Endothelial cell of umbilical vein (primary cell): ENCODE measurements at places on chromosomes 2 and 18. TPM values are rescaled to one million over a fixed set of nuclear protein-coding genes. Genes with fewer than 3 reads are reported as not detected.
A peak's percentile ranks its signal among the peaks of the same experiment; 100 is the strongest.

DNA sequence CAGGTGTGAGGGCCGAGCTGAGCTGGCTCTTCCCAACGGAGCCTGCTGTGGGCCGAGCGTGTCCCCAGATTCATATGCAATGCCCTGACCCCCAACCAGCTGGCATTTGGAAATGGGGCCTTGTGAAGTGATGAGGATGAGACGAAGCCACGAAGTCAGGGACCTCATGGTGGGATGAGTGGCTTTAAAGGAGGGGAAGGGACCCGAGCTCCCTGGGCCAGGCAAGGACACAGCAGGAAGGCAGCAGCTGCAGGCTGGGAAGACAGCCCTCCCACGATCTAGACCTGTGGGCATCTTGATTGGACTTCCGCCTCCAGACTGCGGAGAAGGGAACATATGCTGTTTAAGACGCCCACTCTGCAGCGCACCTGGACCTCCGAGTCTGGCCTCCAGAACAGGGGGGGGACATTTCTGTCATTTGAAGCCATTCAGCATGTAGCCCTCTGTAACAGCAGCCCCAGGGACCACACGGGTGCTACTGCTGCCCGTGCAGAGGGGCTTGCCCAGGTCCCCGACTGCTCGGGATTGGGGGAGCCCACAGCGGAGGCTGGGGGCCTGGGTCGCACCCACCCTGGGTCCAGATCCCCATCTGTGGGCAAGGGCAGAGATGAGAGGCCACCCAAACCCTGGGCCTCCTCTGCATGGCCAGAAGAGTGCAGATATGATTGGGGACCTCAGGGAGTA, 27.2 kb downstream of the KIF1A start:
- no peak for DNase-seq

- peak; percentile 30 for DNase-seq
Observed at GRCh38 chr18:50356036-50356945, 18.6 kb upstream of the SKA1 start.

DNA sequence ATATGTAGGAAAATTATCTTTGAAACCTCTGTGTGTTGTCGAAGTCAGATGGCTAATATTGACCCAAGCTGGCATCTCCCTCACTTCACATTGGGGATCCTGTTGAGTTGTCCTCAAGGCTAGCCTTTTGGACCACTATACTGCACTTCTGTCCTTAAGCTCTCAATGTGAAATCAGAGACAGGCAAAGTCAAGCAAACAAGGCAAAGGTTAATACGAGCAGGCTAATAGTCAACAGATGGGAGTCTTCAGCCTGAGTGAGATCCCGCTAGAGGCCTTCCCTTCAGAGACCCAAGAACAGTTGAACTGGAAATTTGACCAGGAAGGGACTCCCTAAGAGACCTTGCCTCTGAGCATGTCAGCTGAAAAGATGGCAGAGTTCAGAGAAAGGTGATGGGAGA, 475.4 kb downstream of the PARD3B start:
- DNase-seq: no peak

DNA sequence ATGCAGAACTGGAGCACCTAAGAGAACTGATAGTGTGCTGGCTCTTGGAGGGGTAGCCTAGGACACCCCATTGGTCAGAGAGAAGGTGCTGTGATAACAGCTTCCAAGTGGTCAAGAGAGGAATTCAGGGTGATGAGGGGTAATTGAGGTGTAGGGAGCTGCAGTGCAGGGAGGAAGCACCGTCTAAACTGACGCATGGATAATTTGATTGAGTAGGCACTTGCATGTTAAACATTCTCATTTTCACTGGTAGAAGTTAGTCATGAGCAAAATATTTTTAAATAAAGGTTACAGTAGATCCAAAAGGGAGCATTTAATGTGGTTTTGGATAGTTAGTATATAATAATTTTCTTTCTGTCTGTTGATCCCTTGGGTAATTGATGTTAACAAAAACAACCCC, 155.1 kb upstream of the TCF4 start:
- no peak for DNase-seq

IL1RL2 gene
- 0.21 TPM in 1 of 2 replicates, not detected in the other for total RNA-seq
